ENCODE measurements at places on chromosomes 2 and 18.

- DNase-seq, result no peak
These were observed 141.8 kb upstream of the ST6GAL2 start for GRCh38 chr2:107027810-107028209.

GRCh38 chr18:72895548-72895947, 27.8 kb upstream of the NETO1 start:
- no peak for DNase-seq

DNA sequence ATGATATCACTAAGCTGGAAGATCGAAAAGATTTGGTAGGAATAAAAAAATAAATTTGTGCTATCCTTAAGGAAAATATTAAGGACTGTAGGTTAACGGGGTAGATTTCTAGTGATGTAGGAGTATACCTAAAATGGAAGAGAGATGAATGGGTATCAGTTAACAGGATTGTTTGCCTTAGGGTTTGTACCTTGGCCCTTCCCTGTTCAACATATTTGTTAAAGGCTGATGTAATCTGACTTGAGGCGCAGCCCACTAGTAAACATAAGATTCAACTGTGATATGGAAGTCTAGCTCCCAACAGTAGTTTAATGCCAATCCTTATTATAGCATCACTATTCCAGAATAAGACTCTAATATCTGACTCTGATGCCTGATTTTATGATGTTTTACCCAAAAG, 685.2 kb downstream of the DCC start:
- no peak for DNase-seq

GRCh38 chr2:202278036-202278760, 12.6 kb downstream of the NOP58 start:
- no peak for DNase-seq

GRCh38 chr2:65918760-65919187, 486.4 kb upstream of the SPRED2 start:
- DNase-seq, result no peak

- no peak for DNase-seq
These were observed 19.5 kb downstream of the SLC25A52 start for GRCh38 chr18:31741097-31741735.

DNA sequence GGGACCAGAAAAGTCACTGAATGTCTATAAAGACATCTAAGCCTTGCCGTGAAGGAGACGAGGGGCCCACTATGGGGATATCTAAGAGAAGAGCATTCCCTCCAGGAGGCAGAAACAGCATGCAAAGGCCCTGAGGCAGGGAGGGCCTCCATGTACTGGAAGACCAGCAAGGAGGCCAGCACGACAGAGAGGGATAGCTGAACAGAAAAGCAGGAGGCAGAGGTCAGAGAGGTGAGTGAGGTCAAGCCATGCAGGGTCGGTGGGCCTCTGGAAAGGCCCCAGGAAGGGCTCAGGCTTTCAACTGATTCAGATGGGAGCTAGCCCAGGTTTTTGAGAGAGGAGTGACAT, 5.7 kb downstream of the TRABD2A start:
- DNase-seq, result no peak

GRCh38 chr18:8799001-8799400, 93.6 kb downstream of the MTCL1 start:
- DNase-seq, result no peak

DNA sequence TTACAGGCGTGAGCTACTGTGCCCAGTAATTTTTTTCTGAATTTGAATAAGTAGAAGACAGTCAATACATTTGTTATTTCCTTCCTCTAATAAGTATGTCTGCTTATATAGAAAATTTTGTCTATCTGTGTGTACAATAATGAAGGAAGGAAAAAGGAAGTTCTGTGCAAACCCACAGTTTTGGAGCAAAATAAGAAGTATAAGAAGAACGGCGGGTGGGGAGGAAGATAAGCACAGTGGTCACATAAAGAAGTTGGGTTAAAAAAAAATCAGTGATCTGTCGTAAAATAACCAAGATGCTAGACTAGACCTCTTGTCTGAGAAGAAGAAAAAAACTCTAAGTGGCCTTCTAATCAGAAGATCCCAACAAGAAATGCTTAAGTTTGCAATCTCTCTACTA, 20.2 kb downstream of the MGAT4A start:
- DNase-seq, result no peak

DNA sequence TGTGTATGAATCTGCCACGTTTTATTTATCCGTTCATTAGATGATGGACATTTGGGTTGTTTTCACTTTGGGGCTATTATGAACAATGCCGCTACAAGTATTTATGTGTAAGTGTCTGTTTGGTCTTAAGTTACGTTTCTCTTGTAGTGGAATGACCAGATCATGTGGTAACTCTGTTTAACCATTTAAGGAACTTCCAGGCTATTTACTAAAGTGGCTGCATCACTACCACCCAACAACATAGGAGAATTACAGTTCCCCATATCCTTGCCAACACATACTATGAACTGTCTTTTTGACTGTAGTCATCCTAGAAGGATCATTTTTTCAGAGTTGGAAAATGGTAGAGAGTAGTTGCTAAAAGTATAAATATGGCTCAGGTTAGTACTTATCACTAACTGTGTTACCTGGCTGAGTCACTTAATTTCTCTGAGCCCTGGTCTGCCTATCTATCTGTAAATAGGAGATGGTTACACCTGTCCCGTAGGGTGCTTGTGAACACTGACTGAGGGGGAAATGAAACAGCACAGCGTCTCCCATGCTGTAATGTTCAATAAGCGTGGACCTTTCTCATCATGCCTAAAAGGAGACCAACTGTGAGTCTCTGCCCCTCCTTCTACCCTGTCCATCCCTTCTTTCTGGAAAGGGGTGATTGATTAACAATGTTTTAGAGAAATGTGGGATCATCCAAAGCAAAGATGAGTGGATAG, 103.1 kb downstream of the SH3RF3 start:
- no peak for DNase-seq

- DNase-seq, result peak; percentile 80
These were observed 821 bp downstream of the TYMS start for GRCh38 chr18:658001-658946.

DNA sequence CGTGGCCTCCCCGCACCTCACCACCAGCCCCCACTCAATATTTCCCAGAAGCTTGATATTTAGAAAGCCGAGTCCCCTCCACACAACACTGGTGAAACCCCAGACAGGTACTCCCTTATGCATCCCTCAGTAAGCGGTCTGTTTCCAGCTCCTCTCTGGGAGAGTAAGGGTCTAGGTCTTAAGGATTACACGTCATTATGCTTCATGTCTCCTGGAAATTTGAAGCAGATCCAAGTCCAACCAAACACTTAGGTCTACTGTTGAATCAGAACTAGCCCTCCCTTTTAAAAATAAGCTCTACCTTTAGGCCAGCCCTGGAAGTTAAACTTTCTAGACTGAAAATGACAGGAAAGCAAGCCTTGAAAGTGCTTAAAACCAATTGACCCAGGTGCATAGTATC, 1.5 kb upstream of the OST4 start:
- DNase-seq, result no peak

DNA sequence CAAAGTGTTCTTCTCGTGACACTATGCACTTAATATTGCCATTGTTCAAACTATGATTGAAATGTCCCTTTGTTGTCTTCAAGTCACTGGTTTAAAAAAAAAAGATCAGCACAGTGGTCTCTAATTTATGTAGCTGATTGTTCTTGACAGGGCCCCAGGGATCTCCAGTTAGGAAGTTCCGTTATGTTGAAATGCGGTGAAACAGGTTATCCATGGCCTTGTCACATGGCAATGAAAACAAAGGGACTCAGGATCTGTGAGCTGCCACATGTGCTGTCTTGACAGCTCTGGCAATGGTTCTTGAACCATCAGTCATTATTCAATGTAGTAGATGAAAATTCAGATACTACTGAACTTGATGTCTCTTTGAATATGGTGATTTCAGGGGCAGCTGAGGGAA, 147.4 kb downstream of the SETBP1 start:
- no peak for DNase-seq

- DNase-seq, result no peak
These were observed 338.9 kb downstream of the BCL11A start for GRCh38 chr2:60214626-60214875.

- no peak for DNase-seq
These were observed 4.8 kb upstream of the TTC39C start for GRCh38 chr18:24009651-24010333.

DNA sequence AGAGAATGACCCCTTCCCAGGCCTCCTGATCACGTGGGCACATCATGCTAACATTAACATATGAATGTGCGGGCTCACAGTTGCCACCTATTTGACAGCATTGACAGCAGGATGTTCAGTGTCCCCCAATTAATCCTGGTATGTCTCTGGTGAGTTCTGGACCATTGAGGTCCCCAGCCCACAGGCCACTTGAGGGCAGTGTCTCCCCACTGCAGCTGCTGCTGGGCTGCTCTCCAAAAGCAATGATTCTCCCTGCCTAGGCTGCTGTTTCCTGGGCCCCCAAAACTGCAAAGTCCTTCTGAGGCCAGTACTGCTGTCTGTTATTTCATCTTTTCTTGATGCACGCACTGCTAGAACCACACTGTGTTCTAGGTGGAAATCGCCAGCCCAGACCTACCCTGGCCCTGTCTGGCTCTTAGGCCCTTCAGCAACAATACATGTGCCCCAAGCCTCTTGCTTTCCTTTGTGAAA, 52.7 kb upstream of the MAPK4 start:
- DNase-seq, result no peak

- DNase-seq, result no peak
These were observed 37.4 kb downstream of the DNMT3A start for GRCh38 chr2:25304321-25304720.

- DNase-seq, result no peak
These were observed 144.6 kb upstream of the ASB18 start for GRCh38 chr2:236408786-236409185.

DNA sequence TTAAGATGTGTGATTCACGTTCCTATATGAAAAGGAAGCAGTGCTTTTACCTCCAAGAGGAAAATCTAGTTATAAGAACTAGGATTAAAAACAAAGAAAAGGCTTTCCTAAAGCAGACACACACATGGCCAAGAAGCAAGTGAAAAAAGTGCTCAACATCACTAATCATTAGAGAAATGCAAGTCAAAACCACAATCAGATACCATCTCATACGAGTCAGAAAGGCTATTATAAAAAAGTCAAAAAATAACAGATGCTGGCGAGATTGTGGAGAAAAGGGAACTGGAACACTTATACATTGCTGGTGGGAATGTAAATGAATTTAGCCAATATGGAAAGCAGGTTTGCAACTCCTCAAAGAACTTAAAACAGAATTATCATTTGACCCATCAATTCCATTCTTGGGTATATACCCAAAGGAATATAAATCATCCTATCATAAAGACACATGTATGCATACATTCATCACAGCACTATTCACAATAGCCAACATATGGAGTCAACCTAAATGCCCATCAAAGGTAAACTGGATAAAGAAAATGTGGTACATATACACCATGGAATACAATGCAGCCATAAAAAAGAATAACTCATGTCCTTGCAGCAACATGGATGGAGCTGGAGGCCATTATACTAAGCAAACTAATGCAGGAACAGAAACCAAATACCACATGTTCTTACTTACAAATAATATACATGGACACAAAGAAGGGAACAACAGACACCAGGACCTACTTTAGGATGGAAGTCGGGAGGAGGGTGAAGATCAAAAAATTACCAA, 285.3 kb downstream of the RAD51AP2 start:
- DNase-seq, result no peak

- DNase-seq, result no peak
These were observed 1620.0 kb downstream of the SUCLG1 start for GRCh38 chr2:82839036-82839435.

GRCh38 chr2:170423919-170424318, 246.0 kb downstream of the MYO3B start:
- DNase-seq, result no peak

GRCh38 chr18:57803103-57803969, at the start of gene ATP8B1:
TSS of gene ATP8B1 (minus strand) at chr18:57803315. CDS start at chr18:57731807, 71,508 bp downstream.
- peak; percentile 31 for DNase-seq
